ENCODE measurements at places on chromosomes 3 and 15.
A peak's percentile ranks its signal among the peaks of the same experiment; 100 is the strongest.

GRCh38 chr3:33699275-33699674 is 18.8 kb downstream of the CLASP2 start:
- no peak for DNase-seq

- no peak for DNase-seq
These were observed 58.1 kb upstream of the SLC25A36 start for GRCh38 chr3:140883428-140884040.

DNA sequence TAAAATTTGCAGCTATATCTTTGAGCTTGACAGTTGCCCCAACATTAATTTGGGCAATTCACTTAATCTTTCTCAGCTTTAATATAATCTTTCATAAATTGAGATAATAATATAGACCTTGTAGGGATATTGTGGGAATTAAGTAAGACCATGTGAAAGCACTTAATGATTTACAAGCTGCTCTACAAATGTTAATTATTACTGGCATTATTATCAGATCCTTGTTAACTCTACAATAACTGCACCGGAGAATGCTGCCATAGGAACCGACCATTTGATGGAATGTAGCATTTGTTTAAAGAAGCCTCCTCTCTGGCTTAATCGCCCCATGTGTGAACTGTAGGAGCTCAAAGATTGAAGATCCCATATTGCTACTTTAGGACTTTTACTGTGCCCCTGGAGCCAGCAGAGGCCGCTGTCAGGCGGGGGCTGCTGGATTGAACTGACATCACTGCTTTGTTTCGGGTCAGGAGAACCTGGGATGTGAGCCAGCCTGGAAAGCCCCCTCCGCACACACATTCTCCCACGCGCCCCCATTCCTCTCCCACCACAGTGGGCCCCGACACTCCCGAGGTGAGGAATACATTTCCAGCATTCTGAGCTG is 154.2 kb upstream of the TNIK start:
- DNase-seq = peak; percentile 11

DNA sequence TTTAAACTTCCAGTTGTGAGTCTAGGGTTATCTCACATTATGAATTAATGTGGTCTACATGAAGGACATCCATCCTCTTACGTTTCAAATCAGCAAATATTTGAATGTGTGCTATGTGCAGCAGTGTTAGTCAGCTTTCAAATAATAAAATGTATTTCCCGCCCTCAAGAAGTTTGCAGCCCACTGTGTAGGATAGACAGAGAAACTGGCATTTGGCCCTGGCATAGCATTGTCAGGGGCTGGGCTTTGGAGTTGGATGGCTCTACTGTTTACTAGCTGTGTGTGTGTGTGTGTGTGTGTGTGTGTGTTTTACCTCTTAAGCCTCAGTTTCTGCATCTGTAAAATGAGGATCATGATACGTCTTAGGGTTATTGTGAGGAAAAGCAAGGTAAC is 400.5 kb upstream of the C2CD4B start:
- DNase-seq = no peak

DNA sequence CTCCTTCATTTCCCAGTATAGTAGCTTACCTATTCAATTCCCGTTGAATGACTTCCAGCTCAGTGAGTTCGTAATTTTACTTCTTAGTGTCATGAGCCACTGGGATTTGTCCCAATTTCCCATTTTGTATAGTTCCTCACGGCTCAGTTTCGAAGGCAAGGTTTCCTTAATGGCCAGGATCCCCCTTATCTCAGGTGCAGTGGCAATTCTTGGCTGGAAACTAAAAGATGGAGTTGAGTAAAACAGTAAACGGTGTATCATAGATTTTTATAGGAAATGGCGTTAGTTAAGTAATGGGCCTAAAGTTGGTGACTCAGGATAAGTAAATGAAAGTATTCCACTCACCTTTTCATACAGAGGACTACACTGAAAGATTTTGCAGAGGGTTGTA is 522 bp upstream of the LMLN start:
- DNase-seq = no peak

DNA sequence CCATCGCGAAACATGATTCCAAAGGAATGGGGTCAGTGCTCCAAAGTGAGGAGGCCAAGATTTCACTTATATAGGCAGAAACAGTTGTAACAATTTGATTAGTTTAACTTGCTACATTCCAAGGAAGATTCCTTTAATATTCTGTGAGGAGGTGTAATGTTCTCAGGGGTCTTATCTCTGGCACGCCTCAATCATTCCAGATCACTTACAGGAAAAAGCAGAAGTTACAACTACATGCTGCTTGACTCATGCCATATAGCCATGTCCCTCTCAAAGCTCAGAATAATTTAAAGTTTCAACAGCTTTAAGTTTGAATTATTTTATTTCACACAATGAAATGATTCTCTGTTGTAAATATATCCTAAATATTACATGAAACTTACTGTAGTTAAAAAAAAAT is 3.5 kb upstream of the FYTTD1 start:
- no peak for DNase-seq

DNA sequence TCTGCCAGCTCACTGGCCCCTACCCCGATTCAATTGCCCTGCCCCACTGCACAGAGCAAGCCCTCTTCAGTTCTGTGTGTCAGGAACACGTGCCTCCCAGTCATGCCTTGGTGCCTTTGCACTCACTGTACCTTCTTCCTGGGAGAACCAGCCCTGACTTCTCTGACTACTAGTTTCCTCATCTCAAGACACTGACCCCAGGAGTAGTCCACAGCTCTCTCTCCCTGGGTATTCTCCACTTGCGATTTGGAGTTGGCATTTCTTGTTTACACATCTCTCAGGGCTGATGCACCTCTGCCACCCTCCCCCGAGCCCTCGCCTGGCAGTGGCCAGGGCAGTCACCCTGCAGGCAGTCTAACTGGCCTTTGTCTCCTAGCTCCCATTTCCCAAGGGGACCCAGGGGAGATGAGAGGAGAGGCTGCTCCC is 5.7 kb downstream of the CISH start:
- DNase-seq = no peak

DNA sequence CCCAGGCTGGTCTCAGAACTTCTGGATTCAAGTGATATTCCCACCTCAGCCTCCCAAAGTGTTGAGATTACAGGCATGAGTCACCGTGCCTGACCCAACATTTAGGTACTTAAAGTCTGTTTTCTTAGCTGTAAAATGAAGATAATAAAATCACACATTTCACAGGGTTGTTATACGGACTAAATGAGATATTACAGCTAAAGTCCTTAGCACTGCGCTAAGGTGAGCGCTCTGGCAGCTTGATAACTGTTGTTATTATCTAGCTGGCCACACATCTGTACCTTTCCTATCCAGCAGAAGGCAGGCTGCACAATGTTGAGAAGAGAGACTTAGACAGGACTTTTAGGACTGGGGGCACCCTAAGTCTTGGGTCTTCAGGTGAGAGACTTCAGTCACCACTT is 2.7 kb upstream of the LIPH start:
- DNase-seq = no peak

- no peak for DNase-seq
These were observed 23.7 kb downstream of the CRYGS start for GRCh38 chr3:186520431-186520830.

Measured in substantia nigra (tissue), 51 donors.